NCI-H2081 (cell line): ENCODE measurements at places on chromosomes 1 and 21.

- DNase-seq, result no peak
Measured at GRCh38 chr1:214979191-214979590, 103.3 kb upstream of the KCNK2 start.

DNA sequence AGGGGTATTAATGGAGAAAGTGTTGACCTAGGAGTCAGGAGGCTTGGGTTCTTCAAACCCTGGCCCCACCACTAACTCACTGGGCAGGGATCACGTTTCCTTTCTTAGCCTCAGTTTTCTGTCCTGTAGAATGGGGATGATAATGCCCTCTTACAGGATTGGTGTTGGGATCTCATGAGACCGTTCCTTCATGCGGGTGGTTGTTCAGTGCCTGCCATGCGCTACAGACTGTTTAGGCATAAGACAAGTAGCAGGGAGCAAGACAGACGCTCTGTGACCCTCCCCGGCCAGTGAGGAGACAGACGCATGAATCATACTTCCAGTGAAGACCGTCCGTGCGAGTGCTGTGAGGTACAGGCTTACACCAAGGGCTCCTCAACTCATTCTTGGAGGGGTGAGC, 81.7 kb downstream of the MAN1C1 start:
- DNase-seq, result no peak

GRCh38 chr1:203858975-203859374, 2.4 kb upstream of the SNRPE start:
- DNase-seq, result no peak

DNA sequence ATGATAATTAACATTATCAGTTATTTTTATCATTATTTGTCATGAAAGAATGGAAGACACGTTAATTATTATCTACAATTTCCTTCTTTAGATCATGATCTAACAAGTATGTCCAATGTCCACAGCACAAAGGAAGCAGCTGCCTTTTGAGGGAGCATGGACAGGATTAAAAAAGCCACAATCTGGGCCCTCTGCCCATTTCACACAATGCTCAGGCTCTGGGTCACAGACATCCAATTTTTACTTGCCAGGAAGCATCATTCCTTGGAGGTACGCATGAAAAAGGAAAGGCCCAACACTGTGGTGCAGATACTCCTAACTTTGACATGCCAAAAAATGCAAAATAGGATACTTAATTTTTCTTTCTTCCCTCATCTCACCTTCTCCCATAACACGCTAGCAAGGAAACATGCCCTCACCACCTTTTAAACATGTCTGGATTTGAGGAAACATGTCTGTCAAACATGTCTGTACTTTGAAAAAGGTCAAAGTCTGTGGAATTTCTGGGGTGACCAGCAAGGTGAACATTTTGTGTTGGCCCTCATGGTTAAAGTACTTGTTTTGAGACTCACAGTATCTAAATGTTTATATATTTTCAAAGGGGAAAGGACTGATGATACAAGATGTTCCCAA, 40.0 kb downstream of the GADD45A start:
- peak; percentile 85 for DNase-seq

DNA sequence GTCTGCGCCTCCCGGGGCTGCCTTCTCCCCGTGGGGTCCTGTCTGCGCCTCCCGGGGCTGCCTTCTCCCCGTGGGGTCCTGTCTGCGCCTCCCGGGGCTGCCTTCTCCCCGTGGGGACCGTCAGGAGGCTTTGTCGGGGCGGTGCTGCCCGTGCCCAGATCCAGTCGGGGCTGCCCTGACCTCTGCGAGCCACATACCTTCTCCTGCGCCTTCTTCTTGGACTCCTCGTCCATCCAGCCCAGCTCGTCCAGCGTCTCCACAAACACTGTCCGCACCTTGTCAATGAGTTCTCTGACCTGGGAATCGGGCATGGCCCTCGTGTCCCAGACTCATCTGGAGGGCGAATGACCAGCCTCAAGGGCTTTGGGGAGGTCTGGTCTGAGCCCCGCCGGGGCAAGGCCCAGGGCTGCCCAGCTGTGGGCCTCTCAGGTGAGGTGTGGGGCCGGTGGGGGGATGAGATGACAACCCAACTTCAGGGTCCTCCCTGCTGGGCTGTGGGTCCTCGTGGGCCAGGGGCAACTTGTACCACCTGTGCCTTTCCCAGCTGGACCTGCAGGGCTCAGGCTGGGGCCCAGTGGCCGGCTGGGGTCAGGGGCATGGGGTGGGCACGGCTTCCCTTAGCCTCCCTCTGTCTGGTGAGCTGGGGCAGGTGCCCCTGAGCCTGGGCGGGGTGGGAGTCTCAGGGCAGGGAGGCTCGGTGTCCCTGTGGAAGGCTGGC, 9.4 kb downstream of the PRXL2B start:
- DNase-seq, result no peak

GRCh38 chr1:227010645-227011044, 70.6 kb downstream of the COQ8A start:
- DNase-seq, result no peak

- no peak for DNase-seq
Measured at GRCh38 chr1:68959461-68960030, 462.7 kb upstream of the DEPDC1 start.

GRCh38 chr1:39573736-39574624, 2.6 kb downstream of the PABPC4 start:
- DNase-seq, result no peak

- no peak for DNase-seq
Measured at GRCh38 chr1:93738075-93738622, 56.5 kb upstream of the BCAR3 start.

- no peak for DNase-seq
Measured at GRCh38 chr1:30537279-30537678, 186.1 kb downstream of the MATN1 start.

DNA sequence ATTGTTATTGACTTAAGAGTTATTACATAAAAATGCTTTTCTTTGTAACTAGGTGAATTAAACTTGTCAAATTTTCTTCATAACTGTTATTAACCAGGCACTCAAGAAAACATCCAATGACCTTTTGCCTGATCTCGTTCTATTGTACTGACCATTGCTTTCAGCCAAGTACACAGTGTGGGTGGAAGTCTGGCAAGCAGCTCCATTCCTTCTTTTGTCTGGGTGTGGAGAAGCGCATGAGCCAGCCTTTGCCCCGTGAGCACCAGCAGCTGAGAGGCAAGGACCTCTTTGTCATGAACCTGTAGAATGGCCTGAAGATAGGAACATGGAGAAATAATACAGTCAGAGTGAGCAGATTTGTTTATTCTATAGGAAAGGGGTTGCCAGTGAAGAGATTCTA, 57.5 kb downstream of the IARS2 start:
- no peak for DNase-seq

- no peak for DNase-seq
Measured at GRCh38 chr1:53470155-53470554, 11.0 kb downstream of the DMRTB1 start.

DNA sequence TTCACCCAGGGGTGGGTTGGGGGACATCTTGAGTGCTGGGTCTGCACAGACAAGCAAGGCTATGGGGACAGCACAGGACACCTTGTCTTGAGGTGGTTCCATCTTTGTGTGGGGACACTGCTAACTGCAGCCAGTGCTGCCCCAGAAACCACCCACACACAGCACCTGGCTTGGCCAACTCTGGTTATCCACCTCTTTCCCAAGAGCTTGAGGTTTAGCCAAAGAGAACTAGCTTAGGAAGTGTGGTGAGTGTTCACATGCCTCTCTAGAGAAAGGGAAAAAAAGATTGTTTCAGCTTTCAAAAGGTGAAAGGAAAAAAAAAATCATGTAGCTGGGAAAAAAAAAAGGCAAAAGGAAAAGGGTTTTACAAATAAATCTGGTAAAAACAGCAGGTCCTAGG, 32.4 kb downstream of the BCAR3 start:
- no peak for DNase-seq

DNA sequence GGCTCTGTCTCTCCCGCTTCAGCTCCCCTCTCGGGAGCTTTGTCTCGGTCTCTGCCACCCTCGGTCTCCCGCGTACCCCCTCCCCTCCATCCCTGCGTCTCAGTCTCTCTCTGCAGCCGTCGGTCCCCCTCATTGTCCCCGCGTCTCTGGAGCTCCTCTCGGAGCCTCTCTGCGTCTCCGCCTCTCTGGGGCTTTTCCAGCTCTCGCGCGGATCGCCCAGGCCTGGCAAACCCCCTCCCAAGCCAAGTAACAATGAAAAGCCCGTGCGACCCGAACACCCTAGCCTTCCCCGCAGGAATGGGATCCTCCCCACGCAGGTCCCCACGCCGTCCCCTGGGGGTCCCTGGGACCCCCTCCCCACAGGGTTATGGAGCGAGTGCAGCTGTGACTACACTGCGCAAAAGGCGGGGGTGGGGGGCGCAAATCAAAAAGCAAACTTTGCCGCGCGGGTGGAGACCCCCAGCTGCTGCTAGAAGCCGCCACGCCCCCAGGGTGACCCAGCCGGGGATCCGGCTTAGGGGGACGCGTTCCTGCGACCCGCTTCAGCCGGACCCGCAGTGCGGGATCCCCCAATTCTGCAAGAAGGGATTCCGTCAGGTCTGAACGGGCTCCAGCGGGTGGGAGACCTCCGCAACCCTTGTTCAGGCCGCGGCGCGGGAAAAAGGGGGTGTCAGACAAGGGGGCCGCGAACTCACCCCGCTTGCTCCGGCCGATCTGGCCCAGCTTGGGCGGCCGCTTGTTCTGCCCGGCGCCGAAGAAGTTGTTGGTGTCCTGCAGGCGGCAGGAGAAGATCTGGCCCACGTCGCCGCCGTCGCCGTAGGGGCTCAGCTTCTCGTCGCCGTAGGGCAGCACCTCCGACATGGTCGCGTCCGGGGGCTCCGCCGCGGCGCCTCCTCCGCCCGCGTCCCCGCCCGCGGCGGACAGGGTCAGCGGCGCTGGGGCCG, 1.2 kb downstream of the CAMK2N1 start:
- DNase-seq, result no peak
